ENCODE measurements at places on chromosomes 7 and 10.

DNA sequence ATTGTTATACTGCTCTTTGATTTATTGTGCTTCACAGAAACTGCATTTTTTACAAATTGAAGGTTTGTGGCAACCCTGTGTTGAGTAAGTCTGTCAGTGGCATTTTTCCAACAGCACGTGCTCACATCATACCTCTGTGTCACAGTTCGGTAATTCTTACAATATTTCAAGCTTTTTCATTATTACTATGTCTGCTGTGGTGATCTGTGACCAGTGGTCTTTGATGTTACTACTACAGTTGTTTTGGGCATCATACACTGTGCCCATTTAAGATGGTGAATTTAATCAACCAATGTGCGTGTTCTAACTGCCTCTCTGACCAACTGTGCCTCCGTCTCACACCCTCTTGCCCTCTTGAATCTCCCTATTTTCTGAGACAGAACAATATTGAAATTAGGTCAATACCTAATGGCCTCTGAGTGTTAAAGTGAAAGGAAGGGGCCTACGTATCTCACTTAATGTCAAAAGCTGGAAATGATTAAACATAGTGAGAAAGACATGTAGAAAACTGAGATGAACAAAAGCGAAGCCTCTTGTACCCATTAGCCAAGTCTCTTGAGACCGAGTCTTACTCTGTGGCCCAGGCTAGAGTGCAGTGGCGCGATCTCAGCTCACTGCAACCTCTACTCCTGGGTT lies 20.2 kb upstream of the ASL start:
- no peak for DNase-seq

DNA sequence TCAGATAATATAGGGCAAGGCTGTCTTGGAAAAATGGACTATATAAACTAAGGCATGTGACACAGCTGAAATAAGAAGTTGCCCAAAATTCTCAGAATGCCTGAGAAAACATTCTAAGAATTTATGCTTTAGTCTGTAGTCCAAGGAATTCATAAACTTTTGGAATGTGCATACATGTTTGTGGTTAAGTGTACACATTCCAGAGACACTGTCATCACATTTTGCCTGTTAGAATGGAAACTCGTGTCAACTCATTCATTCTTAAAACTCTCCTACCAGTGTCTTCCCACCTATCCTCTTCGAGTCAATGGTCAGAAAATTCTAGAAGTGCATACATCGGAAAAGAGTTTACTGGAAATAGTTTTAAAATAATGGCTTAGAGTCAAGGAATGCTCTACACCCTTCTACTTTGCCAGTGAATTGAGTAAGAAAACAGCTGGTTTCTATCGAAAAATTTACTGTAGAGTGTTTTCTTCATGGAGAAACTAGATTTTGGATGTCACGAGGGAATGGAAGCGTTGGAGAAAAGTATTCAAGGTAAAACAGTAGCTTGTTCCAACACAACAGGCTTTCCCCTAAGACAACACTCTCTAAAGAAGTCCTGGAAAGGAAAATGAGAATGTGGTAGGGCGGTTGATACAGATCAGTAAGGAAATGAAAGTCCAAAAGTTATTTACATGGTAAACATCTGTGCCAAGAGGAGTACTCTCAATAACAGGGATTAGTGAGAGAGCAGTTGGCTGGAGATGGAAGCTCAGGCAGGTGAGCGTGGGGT lies 1177.6 kb upstream of the C7orf33 start:
- no peak for DNase-seq

DNA sequence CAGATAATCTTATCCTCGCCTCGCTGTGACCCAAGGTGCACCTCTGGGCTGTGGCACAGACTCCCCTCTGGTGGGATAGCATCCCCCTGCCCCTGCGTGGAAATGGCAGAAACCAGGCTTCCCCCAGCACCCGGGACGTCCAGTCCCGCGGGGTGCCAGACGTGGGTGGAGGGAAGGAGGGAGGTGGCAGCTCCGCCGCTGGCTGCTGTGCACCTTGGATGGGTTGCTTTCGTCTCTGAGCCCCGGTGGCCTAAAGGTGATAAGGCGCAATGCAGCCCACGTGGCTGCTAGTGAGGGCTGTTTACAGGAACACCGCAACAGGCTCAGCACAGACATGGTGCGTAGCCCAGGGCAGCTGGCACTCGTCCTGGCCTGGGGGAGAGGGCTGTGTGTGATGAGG lies 13.6 kb upstream of the PDGFA start:
- DNase-seq, result no peak

- no peak for DNase-seq
Measured at GRCh38 chr10:117746541-117747448, 204.2 kb downstream of the EMX2 start.

GRCh38 chr10:81179805-81180452 lies 642.2 kb downstream of the SH2D4B start:
- no peak for DNase-seq

GRCh38 chr10:5835446-5836095 lies 22.3 kb upstream of the GDI2 start:
- no peak for DNase-seq

DNA sequence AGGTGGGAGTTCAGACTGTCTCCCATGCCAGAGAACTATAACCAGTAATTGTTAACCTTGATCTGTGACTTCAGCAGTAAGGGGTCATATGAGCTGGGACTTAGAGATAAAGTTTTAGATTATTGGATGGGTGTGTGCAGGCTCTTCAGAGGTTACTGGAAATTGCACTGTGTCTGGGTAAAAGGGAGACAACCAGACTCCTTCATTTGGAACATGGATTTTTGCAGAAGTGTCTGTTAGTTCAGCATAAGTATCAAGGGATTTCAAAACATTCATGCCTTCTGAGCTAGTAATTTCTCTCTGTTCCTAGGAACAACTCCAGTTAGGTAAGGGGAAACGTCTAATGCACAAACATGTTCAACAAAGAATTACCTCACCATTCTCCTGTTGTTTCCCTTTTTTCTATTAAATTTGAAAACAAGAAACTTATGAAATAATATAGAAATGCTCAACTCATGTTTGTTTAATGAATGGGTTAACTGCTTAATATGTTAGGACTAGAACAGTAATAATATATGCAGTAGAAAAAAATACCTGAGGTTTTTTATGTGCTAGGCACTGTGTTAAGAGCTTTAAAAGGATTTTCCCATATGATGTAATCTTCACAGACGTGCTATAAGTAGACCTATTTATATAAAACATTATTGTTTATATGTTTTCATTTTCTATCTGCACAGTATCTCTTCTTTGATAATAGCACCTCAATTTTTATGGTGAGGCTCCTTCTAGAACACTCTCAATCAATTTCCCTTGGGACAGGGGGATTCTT lies 233.0 kb downstream of the CACNA2D1 start:
- DNase-seq, result no peak

- no peak for DNase-seq
Measured at GRCh38 chr7:120475994-120476393, 203.0 kb downstream of the KCND2 start.

DNA sequence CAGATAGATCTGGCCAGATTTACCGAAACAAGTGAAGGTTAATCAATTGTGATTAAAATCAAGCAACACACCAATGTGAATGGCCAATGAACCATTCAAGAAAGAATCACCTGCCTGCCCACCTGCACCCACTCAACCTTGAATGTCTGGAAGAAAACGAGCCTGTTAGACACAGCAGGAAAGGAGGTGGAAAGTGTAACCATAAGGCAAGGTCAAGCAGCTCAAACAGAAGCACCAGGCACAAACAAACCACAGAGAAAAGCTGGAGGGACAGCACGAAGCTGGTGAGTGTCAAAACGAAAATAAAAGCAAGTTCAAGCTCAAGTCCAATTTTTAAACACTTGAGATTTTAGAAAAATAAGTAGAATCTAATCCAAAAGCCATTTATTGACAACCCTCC lies 64.9 kb downstream of the STEAP1B start:
- no peak for DNase-seq

- DNase-seq, result no peak
Measured at GRCh38 chr7:114917211-114917839, 4.6 kb upstream of the MDFIC start.

GRCh38 chr7:73715648-73716317 lies 3.7 kb downstream of the STX1A start:
- peak; percentile 78 for DNase-seq

DNA sequence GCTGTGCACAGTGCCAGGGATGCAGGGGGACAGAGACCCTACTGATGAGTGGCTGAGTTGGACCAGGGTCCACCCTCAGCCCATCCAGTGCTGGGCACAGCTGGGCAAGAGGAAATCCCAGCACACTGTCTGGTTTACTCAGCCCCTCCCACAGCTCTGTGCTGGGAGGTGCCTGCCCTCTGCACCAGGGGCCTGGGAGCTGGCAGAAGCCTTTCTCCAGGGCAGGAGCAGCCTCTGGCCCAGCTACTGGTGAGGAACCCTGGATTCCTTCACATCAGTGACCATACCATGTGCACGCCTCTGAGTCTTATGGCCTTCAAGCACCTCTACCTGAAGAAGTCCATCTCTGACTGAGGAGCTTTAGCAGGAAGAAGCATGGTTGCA lies 25.9 kb upstream of the C10orf71 start:
- DNase-seq, result no peak

DNA sequence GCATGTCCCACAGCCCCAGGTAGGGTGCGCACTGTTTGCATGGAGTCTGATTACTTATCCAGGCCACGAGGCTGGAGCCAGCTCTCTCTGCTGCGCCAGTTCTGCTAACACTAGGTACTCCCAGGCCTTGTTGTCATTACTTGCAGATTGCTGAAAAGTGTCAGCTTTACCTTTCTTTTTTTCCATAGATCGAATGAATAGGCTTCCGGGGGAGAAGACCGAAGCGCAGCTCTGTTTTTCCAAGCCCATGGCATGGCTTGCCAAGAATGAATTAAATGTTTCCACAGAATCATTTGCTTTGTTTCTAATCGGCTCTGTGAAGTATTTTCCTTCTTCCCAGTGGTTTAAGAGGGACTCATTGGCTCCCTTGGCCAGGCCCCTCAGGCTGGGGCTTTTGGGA lies 285.8 kb downstream of the BMPER start:
- no peak for DNase-seq

DNA sequence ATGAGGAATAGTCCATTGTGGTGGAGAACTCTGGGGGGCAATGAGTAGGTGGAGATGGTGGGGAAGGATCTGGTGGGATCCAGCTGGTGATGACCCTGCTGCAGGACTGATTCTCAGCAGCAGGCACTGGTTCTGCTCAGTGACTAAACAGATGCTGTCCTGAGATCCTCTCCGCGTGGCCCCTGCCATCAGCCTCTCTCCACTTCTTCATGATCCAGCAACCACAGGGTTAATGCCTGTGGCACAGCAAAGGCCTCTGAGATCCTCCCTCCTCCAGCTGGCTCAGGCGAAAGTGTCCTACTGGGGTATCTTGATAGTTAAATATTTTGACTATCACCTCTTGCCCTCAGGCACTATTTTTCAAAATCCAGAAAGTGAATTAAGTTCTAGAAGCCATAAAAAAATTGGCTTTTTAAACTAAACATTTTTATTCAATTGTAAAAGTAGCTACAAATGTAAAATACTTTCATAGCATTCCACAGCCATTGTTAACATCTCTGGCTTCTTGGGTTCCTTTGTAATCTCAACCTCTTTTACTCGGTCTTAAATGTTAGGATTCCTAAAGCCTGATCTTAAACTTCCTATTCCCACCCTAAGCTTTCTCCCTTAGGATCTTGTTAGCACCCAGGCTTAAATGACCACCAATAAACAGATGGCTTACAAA lies 13.1 kb downstream of the PLAU start:
- no peak for DNase-seq

GRCh38 chr7:147207988-147208387 lies 1091.4 kb downstream of the CNTNAP2 start:
- no peak for DNase-seq

DNA sequence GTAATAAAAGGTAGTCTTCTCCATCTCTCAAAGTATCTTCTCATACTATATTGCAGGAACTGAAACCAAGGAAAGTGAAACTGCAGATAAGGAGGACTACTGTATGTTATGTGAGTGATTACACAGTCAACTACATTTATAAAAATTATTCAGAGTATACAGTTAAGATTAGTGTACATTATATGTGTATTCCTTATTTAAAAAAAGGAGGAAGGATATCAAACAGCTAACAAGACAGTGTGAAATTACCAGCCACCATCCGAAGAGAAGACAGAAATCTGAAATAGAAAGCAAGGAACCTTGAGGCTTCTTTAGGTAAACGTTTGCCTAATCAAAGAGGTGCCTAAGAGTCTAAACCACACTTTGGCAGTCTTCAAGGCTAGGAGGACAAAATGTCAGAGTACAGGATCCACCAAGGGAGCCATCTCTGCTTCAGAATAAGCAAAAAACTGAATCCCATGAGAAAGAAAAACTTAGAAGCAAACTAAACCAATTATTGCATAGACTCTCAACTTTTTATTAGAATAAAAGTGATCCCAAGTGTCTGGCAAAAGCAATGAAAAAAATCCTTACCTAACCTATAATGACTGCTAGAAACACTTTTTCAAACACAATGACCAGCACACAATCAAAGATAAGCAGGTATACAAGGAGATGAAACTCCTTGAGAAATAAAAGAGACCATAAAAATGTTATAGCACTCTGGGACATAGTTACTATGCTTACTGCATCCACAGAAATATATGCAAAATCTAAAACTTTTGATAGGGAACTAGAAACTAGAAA lies 6.4 kb downstream of the USP6NL start:
- DNase-seq, result no peak

- DNase-seq, result no peak
Measured at GRCh38 chr7:3767917-3768777, 467.1 kb downstream of the SDK1 start.
